ENCODE measurements at places on chromosomes 12 and 14.
A peak's percentile ranks its signal among the peaks of the same experiment; 100 is the strongest.

DNA sequence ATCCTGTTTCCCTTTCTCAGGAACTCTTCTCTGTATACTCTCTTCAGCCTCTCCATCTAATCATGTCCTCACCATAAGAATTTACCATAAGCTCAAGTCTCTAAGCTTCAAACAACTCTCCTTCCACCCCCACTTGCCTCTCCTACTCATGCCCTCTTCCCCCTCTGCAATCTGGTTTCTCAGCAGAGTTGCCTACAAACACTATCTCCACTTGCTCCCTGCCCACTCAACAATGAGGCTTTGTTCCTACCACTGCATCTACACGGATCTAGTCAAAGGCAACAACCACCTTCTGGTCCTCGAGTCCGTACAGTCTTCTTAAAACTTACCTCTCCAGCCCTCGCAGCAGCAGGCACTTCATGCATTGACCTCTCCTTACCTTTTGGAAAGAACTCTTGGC, 17.2 kb upstream of the FBLN5 start:
- DNase-seq, result no peak

GRCh38 chr14:33914676-33915516, 36.0 kb downstream of the EGLN3 start:
- DNase-seq, result no peak

DNA sequence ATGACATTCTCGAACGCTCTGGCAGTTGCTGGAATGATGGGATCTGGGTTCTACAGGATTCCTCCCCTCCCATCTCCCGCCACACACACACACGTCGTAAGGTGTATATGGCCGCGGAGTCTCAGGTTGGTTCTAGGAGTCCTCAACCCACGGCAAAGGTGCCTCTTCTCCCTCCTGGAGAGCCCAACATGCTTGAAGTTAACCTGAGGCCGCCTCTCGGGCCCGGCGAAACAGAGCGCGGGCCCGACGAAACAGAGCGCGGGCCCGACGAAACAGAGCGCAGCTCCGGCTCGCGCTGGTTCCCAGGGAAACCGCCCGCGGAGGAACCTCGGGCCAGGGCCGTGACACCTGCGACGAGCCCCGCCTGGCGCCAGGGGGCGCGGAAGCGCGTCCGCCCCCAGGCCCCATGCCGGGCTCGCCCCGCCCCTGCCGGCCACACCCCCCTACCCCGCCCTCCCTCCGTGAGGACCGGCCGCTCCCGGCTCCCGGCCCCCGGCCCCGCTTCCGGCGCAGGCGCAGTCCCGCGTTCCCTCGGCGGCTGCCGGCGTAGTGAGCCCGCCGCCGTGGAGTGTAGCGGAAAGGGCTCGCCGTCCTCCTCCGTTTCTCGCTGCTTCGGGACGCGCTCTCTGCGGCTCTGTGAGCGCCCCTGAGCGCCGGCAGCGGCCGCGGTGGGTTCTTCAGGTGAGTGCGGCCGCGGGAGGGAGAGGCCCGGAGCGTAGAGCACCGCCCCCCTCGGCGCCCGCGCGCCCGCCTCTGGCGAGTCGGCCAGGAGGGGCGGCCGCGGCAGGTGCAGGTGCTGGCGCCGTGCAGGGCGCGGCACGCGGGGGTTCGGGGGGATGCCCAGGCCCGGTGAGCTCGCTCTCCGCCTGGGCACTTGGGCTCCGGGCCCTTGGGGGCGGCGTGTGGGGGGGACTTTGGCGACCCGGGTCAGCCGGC, at the start of gene RAB3IP:
Gene RAB3IP (plus strand): TSS at position 510 of the 936 bp plus-strand sequence. CDS start 16,549 bp downstream, outside the sequence.
- DNase-seq, result peak; percentile 86

DNA sequence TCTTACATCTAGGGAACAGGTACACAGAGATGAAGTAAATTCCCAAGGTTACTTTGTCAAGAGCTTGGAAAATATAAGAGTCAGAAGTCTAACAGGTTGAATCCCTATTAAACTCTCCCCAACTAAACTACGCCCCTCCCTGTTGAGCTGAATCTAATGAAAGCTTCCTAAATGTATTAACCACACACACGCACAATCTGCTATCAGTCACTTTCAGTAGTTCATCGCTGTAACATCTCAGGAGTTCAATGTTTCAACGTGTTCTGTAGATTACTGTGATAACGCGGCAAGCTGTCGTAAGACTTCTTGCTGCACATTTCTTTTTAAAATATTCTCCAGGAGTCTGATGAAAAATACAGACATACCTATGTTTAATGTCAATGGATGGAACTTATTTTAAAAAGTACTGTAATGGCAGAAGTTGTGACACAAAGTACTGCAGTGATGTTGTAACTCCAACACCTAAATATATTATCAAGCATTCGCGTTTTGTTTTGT, 612 bp upstream of the SLC25A3 start:
- DNase-seq, result no peak

DNA sequence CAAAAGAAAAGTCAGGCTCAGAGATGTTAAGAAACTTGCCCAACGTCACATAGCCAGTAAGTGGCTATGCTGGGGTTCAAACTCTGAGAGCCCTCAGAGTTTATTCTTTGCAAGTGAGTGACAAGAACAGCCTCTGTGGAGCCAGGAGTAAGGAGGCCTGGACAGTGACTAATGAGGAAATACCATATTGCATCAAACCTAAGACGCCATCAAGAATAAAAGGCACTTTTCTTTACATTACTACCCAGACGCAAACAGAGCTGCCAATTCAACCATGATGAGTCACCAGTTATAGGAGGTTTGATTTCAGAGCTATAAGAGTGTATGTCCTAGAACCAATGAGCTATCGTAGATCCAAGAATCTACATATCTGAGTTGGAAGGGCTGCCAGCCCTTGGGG, 9.4 kb downstream of the TNFRSF1A start:
- no peak for DNase-seq

- no peak for DNase-seq
These were observed 50.4 kb upstream of the DDX11 start for GRCh38 chr12:31023271-31023724.

DNA sequence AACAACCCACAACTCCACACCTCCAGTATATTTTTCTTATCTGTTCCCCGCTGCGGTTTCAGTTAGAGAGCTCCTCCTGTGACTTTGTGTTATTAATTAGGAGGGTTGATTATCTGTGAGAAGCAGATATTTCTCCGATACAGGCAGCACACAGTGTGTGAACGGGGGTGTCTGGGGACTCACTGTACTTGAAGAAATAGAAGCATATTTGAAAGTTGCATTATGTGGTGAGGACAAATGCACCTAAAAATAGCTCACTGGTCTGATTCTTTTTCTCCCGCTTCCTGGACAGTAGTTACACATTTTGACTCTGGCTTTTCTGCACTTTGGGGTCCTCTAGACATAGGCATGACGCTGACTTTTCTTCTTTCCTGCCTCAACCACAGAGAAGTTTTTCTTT, 277.7 kb downstream of the VRK1 start:
- no peak for DNase-seq

DNA sequence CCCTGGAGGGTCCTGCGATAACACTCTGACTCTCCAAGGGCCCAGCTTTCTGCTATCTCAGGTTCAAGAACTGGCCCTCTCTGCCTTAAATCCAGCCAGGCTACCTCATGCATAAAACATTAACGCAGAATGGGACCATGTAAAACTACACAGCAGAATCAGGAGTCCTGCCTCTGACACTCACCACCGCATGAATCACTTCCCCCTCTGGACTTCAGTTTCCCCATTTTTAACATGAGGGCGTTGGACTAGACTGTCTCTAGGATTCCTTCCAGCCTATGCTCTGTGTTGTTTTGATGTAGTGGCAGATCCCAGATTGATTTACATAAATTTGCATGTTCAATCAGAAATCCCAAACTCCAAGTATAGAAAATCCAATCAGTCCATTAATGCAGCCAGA, 3.3 kb downstream of the NCKAP5L start:
- DNase-seq, result no peak

GRCh38 chr12:27500546-27500945, 23.5 kb upstream of the PPFIBP1 start:
- DNase-seq, result no peak

GRCh38 chr14:77488558-77488957, 10.1 kb downstream of the ISM2 start:
- DNase-seq, result no peak

- no peak for DNase-seq
These were observed 72.3 kb downstream of the CRADD start for GRCh38 chr12:93749515-93749914.

DNA sequence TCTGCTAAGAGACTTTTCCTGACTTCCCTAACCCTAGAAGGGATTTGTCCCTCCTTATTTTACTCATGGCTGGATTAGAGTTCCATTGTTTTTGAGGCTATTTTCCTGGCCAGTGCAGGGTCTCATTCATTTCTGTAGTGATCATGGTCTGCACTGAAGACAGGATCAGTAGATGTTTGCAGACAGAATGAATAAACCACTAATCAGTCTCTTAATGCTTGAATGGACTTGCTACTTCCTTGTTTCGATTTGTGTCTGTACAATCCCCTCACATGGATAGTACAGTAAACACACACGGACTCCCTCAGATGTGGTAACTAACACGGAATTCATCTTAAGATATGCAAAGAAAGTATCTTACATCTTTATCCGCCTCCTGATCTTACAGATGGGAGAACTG, 102.6 kb upstream of the PRB2 start:
- DNase-seq, result no peak

DNA sequence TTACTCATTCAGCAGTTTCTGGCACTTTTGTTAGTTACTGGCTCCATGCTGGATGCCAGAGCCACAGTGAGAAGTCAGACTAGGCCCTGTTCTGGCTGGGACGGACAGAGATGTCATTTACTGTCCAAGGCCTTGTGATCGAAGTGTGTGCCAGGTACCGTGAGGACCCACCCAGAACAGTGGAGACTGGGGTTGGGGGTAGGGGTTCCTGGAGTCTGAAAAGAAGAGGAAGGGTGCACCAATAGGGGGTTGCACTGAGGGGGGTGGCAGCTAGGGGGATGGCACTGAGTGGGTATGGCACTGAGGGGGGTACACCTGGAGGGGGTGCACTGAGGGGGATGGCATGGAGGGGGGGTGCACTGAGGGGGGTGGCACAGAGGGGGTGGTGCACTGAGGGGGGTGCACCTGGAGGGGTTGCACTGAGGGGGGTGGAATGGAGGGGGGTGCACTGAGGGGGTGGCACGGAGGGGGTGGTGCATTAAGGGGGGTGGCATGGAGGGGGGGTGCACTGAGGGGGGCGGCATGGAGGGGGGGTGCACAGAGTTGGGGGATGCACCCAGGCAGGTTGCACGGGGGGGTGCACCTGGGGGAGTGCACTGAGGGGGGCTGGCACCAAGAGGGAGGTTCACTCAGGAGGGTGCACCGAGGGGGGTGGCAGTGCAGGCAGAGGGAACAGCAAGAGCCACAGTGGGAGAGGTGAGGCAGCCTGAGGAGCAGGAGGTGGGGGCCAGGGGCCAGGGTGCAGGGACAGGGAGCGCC, 10.6 kb upstream of the CYP46A1 start:
- no peak for DNase-seq

GRCh38 chr12:31248815-31249214, 77.1 kb downstream of the SINHCAF start:
- DNase-seq, result no peak

- no peak for DNase-seq
These were observed 80.8 kb downstream of the ZNF664 start for GRCh38 chr12:124053851-124054250.

GRCh38 chr12:57845478-57846284, 848 bp downstream of the CTDSP2 start:
- DNase-seq, result peak; percentile 63

- DNase-seq, result no peak
These were observed 213.1 kb downstream of the CHST11 start for GRCh38 chr12:104669851-104670337.

DNA sequence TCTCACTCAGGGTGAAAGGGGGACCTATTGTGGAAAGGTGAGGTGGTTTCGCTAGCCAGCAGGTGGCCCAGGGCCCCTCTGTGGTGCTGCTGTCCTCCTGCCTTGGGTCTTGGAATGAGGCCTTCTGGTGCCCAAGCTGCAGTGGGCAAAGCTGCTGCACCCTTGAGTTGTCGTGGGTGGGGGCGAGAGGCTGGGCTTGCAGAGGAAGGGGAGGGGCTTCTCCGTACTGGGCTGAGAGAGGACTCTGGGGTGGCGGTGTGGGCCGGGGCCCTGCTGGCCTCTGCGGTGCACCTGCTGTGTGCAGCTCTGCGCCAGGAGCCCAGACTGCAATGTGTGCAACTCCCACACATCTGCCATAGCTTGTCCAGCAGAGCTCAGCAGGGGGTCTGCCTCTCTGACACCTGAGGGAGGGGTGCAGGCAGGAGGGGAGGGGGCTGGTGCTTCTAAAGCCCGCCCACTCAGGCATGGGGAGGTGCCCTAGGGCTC, 145.8 kb downstream of the KIF26A start:
- DNase-seq, result no peak

DNA sequence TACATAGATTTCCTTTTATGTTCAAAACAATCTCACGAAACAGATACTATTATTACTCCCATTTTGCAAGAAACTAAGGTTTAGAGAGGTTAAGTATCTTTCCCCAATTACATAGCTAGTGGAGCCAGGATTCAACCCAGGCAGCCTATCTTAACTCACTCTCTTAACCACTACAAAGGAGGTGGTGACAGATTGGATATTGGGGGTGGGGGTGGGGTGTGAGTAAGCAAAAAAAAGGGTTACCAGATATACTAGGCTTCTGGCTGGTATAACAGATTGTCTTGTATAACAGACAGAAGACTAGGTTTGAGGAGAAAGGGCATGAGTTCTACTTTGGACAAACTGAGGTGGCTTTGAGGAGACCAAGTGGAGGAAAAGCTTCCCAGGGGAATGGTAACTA, 2.1 kb downstream of the GMFB start:
- DNase-seq, result no peak

DNA sequence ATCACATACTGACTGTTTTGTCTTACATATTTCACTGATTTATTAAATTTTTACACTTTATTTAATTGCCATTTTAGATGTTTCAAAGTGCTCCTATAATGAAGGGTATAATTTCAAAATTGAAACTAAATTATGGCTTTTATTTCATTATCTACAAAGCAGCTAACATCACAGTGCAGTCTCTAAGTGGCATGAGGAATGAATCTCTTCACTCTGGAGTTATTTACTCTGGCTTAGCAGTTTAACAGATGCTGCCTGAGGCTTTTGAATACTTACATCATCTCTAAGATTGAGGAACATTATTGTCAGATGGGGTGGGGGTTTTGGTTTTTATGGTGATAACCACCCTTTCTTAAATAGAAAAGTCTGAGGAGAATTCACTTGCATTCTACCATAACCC, 386.4 kb downstream of the TRHDE start:
- no peak for DNase-seq

- DNase-seq, result no peak
These were observed 134.4 kb downstream of the BCAT1 start for GRCh38 chr12:24814379-24815113.

- no peak for DNase-seq
These were observed 338.6 kb downstream of the CEP128 start for GRCh38 chr14:80602946-80603345.

- DNase-seq, result no peak
These were observed 10.5 kb downstream of the KRT2 start for GRCh38 chr12:52641468-52641867.
